Left ventricle myocardium inferior (tissue), 1 donor: ENCODE measurements at places on chromosomes 12 and 14. TPM values are rescaled to one million over a fixed set of nuclear protein-coding genes. Genes with fewer than 3 reads are reported as not detected.
A peak's percentile ranks its signal among the peaks of the same experiment; 100 is the strongest.

DNA sequence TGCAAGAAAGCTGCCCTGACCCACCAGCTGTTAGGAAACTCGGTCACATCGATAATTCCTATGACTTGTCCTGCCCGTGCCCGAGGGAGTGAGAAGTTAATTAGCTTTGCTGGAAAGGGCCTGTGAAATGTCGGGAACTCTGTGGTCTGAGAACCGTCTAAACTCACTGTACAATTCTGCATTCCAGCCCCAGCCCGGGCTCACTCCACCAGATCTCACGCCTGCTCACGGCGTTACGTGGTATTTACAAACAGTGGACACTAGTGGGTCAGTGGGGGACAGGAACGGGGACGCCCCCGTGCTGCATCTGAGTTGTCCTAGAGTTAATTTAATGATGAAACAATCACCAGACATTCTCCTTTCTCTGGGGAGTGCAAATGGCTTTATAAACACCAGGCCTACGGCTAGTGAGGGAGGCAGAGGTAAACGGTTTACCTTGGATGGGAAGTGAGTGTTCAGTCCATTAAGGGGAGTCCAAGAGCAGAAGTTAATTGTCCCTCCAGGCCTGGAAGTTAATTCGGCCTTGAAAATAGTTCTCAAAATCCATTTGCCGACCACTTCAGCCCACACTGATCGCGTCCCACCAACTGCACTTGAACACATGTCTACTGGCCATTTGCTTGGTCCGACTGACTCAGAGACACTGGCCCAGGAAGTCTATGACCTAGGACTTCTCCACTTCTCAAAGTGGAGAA lies 93.5 kb upstream of the MED13L start:
- H3K27me3 ChIP-seq = no peaks in the 10 kb centered on the region
- no peaks in the 10 kb centered on the region for H3K36me3 ChIP-seq
- no peak overlapping the region for H3K4me3 ChIP-seq
- no peak for DNase-seq
- H3K4me1 ChIP-seq = no peaks in the 10 kb centered on the region

- H3K27me3 ChIP-seq = peaks cover 23% of the 10 kb centered on the region
- peak overlapping the region; percentile 33 for H3K27ac ChIP-seq
- DNase-seq = peak; percentile 68
- H3K4me3 ChIP-seq = peak overlapping the region; percentile 54
- peaks cover 21% of the 10 kb centered on the region for H3K4me1 ChIP-seq
Observed at GRCh38 chr12:52879394-52880351, 25.2 kb downstream of the KRT8 start.

The FAM186B gene
- 0.33 TPM for total RNA-seq

- peak overlapping the region; percentile 43 for H3K4me3 ChIP-seq
- H3K27me3 ChIP-seq = no peaks in the 10 kb centered on the region
- peak; percentile 86 for DNase-seq
- H3K4me1 ChIP-seq = peaks cover 77% of the 10 kb centered on the region
- H3K27ac ChIP-seq = peak overlapping the region; percentile 93
Observed at GRCh38 chr12:124453419-124454351, 113.7 kb downstream of the NCOR2 start.

- H3K4me1 ChIP-seq = peaks cover 44% of the 10 kb centered on the region
- DNase-seq = peak; percentile 34
- H3K36me3 ChIP-seq = peaks cover 22% of the 10 kb centered on the region
Observed at GRCh38 chr12:123267991-123268843, 3.4 kb downstream of the CDK2AP1 start.

The ADAMTS20 gene
- total RNA-seq = not detected

DNA sequence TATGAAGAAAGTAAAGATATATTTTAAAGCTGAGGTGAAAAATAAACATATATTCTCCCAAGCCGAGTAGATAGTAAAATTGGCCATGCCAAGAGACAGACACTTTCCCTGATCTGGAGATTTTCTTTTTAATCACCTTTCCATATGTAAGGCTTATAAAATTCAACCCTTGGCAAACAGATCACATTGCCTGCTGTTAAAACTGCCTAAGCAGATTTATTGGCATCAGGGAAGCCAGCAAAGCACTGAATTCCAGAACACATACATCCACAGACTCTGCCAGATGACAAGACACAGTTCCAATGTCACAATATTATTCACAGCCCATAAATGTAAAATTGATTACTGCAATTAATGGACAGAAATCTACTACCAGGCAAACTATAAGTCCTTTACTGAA lies 78.2 kb upstream of the GARIN2 start:
- H3K27me3 ChIP-seq = no peaks in the 10 kb centered on the region
- H3K36me3 ChIP-seq = peaks cover 23% of the 10 kb centered on the region
- no peaks in the 10 kb centered on the region for H3K4me1 ChIP-seq
- H3K27ac ChIP-seq = no peak overlapping the region
- no peak overlapping the region for H3K4me3 ChIP-seq
